ENCODE measurements at places on chromosomes 13 and 19. TPM values are rescaled to one million over a fixed set of nuclear protein-coding genes. Genes with fewer than 3 reads are reported as not detected.
A peak's percentile ranks its signal among the peaks of the same experiment; 100 is the strongest.

The NCAN gene
- 0.05 TPM for polyA plus RNA-seq

The ZNF560 gene
- polyA plus RNA-seq, result 0.04 TPM

The PLIN5 gene
- polyA plus RNA-seq, result 4.8 TPM

The LILRA1 gene
- polyA plus RNA-seq, result not detected

The ATP4B gene
- not detected for polyA plus RNA-seq

The NPAS1 gene
- polyA plus RNA-seq, result 2.9 TPM

The PLIN4 gene
- 1.1 TPM for polyA plus RNA-seq

The KLK3 gene
- polyA plus RNA-seq, result not detected

The LHB gene
- polyA plus RNA-seq, result 0.82 TPM

- no peak for DNase-seq
These were observed 152.4 kb downstream of the DPF1 start for GRCh38 chr19:38071647-38072046.

DNA sequence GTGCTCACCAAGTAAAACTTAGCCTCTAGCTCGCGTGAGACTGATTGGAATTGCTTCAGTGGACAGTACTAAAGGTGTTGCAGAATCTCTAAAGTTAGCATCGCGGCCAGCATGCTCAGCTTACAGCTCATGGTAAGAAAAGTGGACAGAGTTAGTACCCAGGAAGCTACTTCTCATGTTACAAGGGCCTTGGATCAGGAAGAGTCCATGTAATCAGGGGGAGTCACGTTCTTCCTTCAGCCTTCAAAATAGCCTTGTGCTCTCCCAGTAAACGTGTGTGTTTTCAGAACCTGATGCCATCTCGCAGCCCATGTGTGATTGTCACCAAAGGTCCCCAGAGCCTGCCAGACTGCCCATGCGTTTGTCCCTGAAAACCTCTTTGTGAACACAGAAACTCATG, 195.8 kb upstream of the RNF113B start:
- DNase-seq, result no peak

DNA sequence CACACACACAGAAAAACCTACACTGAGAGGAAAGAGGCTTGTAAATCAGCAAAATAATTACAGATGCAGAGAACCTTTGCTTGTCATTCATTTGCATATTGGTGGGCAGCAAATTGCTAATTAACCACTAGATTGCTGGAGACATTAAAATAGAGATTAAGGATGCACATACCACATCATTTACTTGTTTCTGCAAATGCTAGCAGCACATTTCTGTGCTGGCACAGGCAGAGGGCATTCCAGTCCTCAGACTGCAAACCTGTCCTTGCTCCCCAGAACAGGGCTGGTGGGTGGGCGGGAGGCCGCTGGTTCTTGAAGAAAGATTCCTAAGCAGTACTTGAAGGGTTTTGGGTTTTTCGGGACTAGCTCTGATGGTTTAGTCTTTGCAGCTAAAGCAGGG, 941 bp upstream of the SIAH3 start:
- no peak for DNase-seq

- DNase-seq, result no peak
These were observed 22.0 kb downstream of the ELAVL1 start for GRCh38 chr19:7983286-7983950.

GRCh38 chr13:75882261-75882660, 246.1 kb downstream of the LMO7 start:
- no peak for DNase-seq

DNA sequence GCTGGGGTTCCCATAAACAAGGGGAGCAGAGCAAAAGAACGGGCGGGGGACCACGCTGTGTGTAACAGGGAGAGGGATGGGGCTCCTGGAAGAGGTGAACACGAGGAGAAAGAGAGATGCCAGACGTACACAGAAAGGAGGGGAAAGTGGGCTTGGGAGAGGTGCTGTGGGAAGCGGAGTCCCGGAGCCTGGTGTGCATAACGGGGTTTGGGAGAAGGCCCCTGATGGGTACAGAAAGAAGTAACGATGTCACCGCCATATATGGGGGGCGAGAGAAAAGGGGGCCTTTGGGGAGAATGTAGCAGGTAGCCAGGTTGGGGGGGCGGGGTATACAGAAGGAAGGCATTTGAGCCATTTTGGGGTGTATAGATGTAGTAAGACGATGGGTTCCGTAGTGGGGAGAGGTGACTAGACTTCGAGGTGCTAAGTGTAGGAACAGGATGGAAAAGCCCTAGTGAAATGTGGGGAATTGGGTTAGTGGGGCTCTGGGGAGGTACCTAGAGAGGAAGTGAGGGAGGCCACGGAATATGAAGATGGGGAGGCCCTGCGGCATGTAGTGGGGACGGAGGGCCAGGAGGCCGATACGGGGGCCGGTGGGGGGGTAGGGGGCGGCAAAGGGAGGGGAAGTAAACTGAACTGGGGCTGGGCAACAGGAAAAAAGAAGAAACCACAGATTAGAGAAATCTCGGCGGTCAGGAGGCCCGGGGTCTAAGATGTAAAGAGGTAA, 787 bp downstream of the ZNF580 start:
- no peak for DNase-seq

DNA sequence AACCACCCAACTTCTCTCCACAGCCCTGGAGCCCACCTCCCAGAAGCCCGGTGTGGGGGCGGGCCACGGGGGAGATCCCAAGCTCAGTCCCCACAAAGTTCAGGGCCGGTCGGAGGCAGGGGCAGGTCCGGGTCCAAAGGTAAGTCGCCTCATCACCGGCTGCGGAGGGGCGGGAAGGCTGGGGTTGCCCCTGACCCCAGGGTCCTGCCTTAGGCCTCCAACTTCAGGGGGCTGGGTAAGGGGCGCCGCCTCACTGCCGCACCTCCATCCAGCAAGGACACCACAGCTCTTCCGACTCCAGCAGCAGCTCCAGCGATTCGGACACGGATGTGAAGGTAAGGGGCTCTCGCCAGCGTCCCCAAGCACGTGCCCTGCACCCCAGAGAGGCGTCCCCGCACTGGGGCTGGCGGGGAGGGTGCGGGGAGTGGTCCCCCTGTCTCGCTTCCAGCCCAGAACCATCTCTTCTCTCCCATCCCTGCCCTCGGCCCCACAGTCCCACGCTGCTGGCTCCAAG, 358 bp downstream of the C19orf33 start:
- no peak for DNase-seq

DNA sequence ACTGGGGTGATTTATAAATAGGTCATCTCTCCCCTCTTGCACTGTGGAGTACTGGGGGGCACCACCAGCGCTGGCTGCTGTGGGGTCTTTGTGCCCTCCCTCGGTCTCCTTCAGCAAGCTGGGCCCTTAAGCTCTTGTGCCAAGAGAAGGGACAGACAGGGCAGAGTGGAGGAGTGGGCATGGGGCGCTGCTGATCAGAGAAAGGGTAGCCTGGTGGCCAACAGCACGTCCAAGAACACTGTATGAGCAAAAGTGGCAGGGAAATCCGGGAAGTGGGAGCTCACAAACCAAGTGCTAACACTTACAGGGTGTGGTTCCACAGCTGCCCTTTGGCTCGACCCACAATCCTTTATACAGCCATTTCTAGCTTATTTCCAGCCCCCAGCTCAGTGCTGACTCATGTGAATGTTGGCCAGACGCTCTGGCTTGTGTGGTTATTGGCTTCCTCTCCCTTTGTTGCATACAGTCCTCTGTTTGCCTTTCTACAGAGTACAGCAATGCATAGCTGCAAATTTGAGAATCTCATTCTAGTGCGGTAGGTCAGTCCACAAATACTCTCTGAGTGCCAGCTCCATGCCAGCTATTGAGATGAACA, 298.8 kb downstream of the SHISA2 start:
- DNase-seq, result no peak

GRCh38 chr19:48367855-48368254, 3.7 kb downstream of the SYNGR4 start:
- no peak for DNase-seq

GRCh38 chr19:50434525-50434924, 1.8 kb downstream of the MYBPC2 start:
- DNase-seq, result no peak

DNA sequence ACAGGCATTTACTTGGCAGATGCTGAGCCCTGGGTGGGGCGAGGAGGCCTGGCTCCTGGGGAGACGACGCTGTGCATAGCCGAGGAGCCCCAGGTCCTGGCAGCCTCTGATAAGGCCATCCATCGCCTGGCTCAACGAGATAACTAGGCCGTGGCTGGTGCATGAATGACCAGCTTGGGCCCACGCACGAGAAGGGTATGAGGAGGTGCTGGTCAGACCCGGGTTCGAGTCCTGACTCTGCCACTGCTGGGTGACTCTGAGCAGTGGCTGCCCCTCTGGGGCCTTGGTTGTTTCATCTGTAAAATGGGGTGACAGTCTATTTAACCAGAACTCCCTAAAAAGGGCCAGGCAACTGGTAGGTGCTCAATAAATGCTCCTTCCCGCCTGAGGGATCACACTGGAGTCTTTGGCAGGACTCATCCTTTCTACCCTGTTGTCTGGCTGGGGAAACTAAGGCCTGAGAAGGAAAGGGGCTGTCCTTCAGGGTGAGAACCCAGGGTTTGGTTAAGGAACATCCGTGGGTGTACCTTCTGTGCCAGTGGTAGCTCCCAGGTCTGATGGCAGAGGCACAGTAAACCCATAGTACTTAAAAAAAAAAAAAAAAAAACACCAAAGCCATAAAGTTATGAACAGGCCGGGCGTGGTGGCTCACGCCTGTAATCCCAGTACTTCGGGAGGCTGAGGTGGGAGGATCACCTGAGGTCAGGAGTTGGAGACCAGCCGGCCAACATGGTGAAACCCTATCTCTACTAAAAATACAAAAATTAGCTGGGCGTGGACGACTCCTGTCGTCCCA, 8.1 kb upstream of the ARRDC2 start:
- DNase-seq, result no peak

- DNase-seq, result no peak
These were observed 362 bp downstream of the ZNF557 start for GRCh38 chr19:7069904-7070226.

DNA sequence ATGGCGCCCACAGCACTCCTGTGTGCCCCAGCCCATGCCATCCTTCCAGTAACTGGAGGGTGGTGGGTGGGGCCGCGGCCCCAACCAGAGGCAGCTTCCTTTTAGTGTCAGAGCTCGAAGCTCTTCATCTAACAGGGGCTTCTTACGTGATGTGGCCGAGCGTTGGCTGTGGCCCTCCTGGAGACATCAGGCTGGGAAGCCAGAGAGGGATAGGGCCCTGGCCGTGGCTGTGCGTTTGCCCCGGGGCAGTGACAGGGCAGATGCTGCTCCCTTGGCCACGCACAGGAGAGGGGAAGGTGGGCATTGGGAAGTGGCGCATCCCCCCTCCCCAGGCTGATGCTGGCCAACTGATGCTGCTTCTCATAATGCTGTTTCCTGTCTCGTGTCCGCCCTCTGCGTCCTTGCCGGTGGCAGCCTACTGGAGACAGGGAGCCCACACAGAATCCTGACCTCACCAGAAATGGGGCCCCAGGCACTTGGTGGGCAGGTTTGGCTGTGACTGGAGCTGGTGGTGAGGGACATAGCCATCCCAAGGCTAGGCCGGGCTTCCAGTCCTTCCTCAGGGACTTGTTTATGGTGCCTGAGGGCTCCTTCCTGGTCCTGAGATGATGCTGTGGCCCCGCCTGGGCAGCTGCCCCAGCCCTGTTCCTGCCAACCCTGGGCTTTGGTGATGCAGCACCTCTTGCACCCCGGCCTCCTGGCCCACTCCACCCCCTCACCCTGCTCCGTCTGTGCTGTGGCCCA, 34.3 kb downstream of the ATP4B start:
- DNase-seq, result no peak

GRCh38 chr13:26529441-26529840, 28.0 kb upstream of the WASF3 start:
- peak; percentile 15 for DNase-seq

- no peak for DNase-seq
These were observed 575.2 kb downstream of the MYO16 start for GRCh38 chr13:109204657-109205056.

DNA sequence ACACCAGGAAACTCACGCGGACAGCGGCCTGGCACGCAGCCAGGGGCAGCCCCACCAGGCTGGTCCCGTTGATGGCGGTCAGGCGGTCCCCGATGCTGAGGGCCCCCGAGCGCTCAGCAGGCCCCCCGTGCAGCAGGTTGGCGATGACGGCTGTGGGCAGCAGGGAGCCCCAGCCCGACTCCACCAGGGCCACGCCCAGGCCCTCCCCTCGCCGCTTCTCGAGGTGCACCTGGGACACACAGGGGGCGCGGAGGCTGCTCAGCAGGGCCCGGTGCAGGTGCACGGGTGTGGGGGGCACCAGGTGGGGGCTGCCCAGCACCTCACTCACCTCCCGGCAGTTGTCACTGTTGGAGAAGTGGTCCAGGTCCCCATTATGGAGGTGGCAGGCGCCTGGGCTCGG, 9.0 kb downstream of the APBA3 start:
- no peak for DNase-seq

GRCh38 chr19:35315883-35316282, 13.1 kb upstream of the CD22 start:
- peak; percentile 67 for DNase-seq

DNA sequence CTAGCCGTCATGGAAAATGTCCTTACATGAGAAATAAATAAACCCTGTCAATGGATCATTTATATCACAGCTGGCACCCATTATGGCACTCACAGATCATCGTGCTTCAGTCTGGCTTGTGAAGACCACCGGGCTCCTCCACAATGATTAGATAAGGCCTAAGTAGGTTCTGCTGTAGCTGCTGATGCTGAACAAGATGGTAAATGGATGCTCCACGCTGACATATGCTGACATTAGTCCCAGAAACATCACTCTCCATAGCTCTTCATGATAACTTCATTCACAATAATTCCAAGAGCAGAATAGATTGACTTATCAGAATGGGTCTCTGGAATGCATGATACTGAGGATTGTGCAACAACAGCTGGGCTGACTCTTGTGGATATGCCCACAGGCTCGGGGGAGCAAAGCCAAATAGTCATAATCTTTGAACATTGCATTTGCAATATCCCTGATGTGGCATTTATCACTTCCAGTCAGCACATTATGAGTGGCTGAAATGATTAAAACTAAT, 63.8 kb upstream of the RXFP2 start:
- DNase-seq, result no peak

DNA sequence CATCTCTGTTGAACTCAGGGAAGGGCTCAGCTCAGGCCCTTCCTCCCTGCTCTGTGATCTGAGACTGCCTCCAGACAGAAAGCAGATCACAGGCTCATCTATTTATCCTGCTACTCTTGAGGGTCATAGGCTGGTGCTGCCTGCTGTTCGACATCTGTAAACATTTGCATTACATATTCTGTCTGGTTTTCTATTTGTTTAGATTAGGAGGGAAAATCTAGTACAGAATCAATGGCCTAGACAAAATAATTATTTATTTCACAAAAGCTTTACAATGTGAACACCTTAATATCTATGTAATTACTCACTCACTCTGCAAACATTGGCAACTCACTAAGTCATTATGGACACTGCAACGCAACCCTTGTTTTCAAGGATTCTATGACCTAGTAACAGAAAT, 43.0 kb downstream of the CEP89 start:
- peak; percentile 35 for DNase-seq

DNA sequence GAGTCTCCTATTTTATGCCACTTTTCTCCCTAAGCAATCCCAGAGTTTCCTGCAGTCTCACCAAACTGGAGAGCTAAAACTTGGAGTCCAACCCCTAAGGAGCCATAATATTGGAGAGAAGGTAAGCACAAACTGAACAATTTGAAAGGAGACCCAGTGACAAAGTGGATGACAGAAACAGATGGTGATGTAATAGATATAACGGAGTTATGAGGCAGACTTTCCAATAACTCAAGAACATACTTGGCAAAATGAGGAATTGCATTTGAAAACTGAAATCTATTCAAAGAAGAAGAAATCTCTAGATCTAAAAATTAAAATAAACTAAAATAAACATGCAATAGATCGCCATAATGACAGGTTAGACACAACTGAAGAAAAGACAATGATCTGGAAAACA, 200.9 kb upstream of the MIR17HG start:
- no peak for DNase-seq
